H9 (cell line): ENCODE measurements at places on chromosomes 11 and 22. TPM values are rescaled to one million over a fixed set of nuclear protein-coding genes. Genes with fewer than 3 reads are reported as not detected.

- peaks cover 4% of the 10 kb centered on the region; the same call in 1 of the 2 replicates for H3K4me1 ChIP-seq
- peaks cover 5% of the 10 kb centered on the region for H3K36me3 ChIP-seq
- H3K27ac ChIP-seq, result no peak overlapping the region
- no peak for DNase-seq
- H3K4me3 ChIP-seq, result no peak overlapping the region
- no peaks in the 10 kb centered on the region for H3K27me3 ChIP-seq
Observed at GRCh38 chr11:12783765-12784164, 109.5 kb downstream of the TEAD1 start.

DNA sequence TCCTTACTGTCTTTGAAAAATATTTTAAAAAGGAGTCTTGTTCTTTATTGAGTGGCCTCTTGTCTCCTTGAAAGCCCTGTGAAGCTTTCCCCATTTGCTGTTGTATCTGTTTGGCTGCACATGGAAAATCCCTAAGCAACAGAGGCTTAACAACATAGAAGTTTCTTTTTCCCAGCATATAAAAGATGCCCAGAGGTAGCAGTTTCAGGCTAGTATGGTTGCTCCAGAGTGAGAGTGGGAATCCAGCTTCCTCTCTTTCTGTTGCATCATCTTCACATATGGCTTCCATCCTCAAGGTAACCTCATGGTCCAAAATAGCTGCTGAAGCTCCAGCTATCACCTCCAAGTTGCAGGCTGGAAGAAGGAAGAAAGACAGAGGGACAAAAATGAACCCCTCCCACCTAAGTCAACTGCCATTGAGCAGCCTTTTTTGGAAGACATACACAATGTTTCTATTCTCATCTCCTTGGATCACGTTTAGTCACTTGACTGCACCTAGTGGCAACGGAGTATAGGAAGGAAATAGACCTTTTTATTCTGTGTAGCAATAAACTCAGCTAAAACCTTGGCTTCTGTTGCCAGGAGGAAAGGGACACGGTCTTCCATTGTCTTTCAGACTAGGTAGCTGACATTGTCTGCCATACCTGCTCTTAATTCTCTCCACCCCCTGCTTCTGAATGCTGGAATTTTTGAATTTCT lies 5.3 kb downstream of the CSF2RB start:
- no peaks in the 10 kb centered on the region; the same call in 1 of the 2 replicates for H3K27me3 ChIP-seq
- no peaks in the 10 kb centered on the region for H3K4me1 ChIP-seq
- H3K4me3 ChIP-seq, result no peak overlapping the region
- no peak overlapping the region for H3K27ac ChIP-seq
- no peak for DNase-seq

DNA sequence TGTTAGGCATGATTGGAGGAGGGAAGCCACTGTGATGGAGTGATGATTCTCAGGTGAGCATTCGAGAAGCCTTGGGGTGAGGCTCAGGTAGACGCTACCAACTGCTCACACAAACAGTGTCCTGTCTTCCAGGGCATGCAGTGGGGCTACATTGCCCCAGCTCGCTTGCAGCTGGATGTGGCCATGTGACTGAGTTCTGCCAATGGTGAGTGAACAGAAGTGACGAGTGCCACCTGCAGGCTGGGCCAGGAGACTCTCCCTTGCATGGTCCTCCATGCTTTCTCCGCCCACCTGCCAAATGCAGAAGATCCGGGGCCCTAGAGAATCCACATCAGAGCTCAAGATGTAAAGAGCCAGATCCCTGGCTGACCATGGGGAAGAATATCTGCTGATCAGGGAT lies 195.9 kb downstream of the BCR start:
- H3K36me3 ChIP-seq, result no peaks in the 10 kb centered on the region
- H3K27me3 ChIP-seq, result peaks cover 9% of the 10 kb centered on the region; the same call in 1 of the 2 replicates
- no peak overlapping the region for H3K4me3 ChIP-seq

- no peak overlapping the region for H3K27ac ChIP-seq
- H3K4me1 ChIP-seq, result no peaks in the 10 kb centered on the region
- H3K27me3 ChIP-seq, result no peaks in the 10 kb centered on the region
- peak; percentile 65 for DNase-seq
- peaks cover 88% of the 10 kb centered on the region for H3K36me3 ChIP-seq
- no peak overlapping the region for H3K4me3 ChIP-seq
Observed at GRCh38 chr11:121591405-121592033, 138.8 kb upstream of the SORL1-AS1 start.

- no peaks in the 10 kb centered on the region for H3K4me1 ChIP-seq
- no peaks in the 10 kb centered on the region for H3K27me3 ChIP-seq
- peaks cover 4% of the 10 kb centered on the region for H3K36me3 ChIP-seq
- DNase-seq, result no peak
- no peak overlapping the region for H3K4me3 ChIP-seq
Observed at GRCh38 chr22:47593911-47594311, 831.5 kb downstream of the TBC1D22A start.

GRCh38 chr11:1052133-1053011 lies 15.9 kb upstream of the MUC6 start:
- no peak overlapping the region for H3K27ac ChIP-seq
- no peak for DNase-seq
- H3K4me1 ChIP-seq, result no peaks in the 10 kb centered on the region
- no peak overlapping the region for H3K4me3 ChIP-seq
- H3K36me3 ChIP-seq, result no peaks in the 10 kb centered on the region; the same call in 2 of the 3 replicates
- no peaks in the 10 kb centered on the region for H3K27me3 ChIP-seq

DNA sequence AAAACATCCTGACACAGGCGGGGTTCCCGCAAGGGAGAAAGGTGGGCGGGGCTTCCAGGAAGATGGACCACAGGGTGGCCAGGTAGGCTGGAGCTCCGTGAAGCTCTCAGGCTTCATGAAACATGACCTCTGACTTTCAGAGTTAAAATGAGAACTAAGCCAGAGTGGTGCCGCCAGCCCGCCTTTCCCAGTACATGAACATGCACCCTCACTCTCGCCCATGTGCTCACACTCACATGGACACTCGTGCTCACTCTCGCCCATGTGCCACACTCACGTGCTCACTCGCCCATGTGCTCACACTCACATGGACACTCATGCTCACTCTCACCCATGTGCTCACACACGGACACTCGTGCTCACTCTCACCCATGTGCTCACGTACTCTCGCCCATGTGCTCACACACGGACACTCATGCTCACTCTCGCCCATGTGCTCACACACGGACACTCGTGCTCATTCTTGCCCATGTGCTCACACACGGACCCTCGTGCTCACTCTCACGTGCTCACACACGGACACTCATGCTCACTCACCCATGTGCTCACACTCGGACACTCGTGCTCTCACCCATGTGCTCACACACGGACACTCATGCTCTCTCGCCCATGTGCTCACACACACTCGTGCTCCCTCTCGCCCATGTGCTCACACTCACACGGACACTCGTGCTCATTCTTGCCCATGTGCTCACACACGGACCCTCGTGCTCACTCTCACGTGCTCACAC lies 10.0 kb downstream of the RNH1 start:
- H3K36me3 ChIP-seq, result peaks cover 42% of the 10 kb centered on the region
- H3K4me1 ChIP-seq, result no peaks in the 10 kb centered on the region
- DNase-seq, result no peak
- no peak overlapping the region for H3K27ac ChIP-seq

- H3K27me3 ChIP-seq, result no peaks in the 10 kb centered on the region
- H3K36me3 ChIP-seq, result no peaks in the 10 kb centered on the region
- H3K4me1 ChIP-seq, result no peaks in the 10 kb centered on the region
- H3K4me3 ChIP-seq, result no peak overlapping the region; the same call in 2 of the 3 replicates
- no peak overlapping the region for H3K27ac ChIP-seq
Observed at GRCh38 chr22:50145721-50146438, 24.7 kb upstream of the PANX2 start.

GRCh38 chr22:30948930-30949342 lies 19.6 kb downstream of the MORC2 start:
- H3K27me3 ChIP-seq, result no peaks in the 10 kb centered on the region
- no peak overlapping the region for H3K4me3 ChIP-seq
- no peaks in the 10 kb centered on the region for H3K4me1 ChIP-seq
- H3K36me3 ChIP-seq, result peaks cover 39% of the 10 kb centered on the region; the same call in 2 of the 3 replicates
- no peak for DNase-seq

GRCh38 chr22:26314656-26315055 lies 114.4 kb upstream of the ASPHD2 start:
- no peak for DNase-seq
- no peak overlapping the region for H3K4me3 ChIP-seq
- H3K36me3 ChIP-seq, result no peaks in the 10 kb centered on the region
- H3K4me1 ChIP-seq, result no peaks in the 10 kb centered on the region
- no peak overlapping the region for H3K27ac ChIP-seq

DNA sequence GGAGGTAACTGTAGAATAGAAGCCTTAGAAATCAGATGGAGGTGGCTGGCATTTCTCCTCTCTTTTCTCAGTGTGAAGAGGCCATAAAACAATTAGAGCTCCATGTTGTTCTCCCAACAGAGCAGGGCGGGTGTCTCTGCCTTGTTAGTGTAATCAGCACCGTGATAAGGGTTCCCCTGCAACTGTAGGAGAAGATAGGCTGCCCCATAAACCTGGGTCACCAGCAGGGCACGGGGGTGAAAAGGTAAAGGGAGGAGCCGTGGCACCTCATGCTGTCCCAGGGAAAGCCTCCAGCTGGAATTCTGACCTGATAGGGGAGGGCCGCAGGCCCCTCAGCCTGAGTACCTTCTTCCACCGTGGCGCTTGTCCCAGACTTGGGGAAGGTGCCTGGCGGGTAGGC lies 68.7 kb downstream of the ISX start:
- no peak overlapping the region for H3K27ac ChIP-seq
- no peaks in the 10 kb centered on the region for H3K27me3 ChIP-seq
- H3K36me3 ChIP-seq, result no peaks in the 10 kb centered on the region

- peak; percentile 94 for DNase-seq
- H3K4me3 ChIP-seq, result peak overlapping the region; percentile 76
- no peaks in the 10 kb centered on the region for H3K36me3 ChIP-seq
- peaks cover 3% of the 10 kb centered on the region; the same call in 1 of the 2 replicates for H3K4me1 ChIP-seq
- no peak overlapping the region for H3K27ac ChIP-seq
Observed at GRCh38 chr22:35840302-35840739, 122.6 kb downstream of the APOL5 start.

- no peaks in the 10 kb centered on the region for H3K27me3 ChIP-seq
- H3K27ac ChIP-seq, result no peak overlapping the region
- H3K4me3 ChIP-seq, result no peak overlapping the region
- DNase-seq, result peak; percentile 30
Observed at GRCh38 chr22:21450320-21450831, 16.8 kb upstream of the TMEM191C start.

DNA sequence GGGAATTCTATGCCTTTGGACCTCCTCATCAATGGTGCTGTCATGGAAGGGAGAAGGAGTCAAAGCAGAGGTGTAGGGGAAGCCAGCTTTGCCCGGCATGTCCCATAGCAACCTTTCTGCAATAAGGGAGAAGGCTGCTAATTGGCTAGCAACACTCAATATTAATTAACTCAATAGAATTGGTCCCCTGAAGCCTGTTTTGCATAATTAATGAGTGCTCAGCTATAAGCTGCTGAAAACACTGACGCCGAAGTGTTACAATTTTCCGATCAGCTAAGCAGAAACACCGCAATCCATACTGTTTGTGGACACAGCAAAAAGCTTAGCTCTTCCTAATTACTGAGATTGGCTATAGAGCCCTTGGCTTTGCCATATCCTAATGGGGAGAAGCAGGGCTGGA lies 245.0 kb downstream of the CSNK2A3 start:
- H3K4me3 ChIP-seq, result no peak overlapping the region
- no peaks in the 10 kb centered on the region for H3K36me3 ChIP-seq
- H3K27ac ChIP-seq, result no peak overlapping the region
- no peaks in the 10 kb centered on the region for H3K27me3 ChIP-seq
- DNase-seq, result no peak
- no peaks in the 10 kb centered on the region; the same call in 1 of the 2 replicates for H3K4me1 ChIP-seq

DNA sequence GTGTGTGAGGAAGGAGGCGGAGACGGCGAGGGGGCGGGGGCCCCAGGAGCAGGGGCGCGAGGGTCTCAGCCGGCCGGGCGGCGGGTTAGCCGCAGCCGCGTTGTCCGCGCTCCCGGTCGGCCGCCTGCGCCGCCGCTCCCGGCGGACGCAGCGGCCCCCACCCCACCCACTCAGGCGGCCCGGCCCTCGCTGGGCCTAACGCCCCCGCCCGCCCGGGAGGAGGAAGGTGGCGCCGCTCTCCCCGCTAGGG lies at the start of gene FCHSD2:
Gene FCHSD2, minus strand, starts transcription at position 191 of the 250 bp plus-strand sequence. CDS start 441 bp downstream, outside the sequence.
- no peak within 1 kb of the TSS for H3K27ac ChIP-seq
- H3K4me1 ChIP-seq, result no peaks in the 10 kb centered on the region
- peak within 1 kb of the TSS; percentile 88 for H3K4me3 ChIP-seq
- no peak for DNase-seq
- no peaks in the 10 kb centered on the region; the same call in 1 of the 2 replicates for H3K27me3 ChIP-seq
- H3K36me3 ChIP-seq, result no peaks in the 10 kb centered on the region; the same call in 2 of the 3 replicates

DNA sequence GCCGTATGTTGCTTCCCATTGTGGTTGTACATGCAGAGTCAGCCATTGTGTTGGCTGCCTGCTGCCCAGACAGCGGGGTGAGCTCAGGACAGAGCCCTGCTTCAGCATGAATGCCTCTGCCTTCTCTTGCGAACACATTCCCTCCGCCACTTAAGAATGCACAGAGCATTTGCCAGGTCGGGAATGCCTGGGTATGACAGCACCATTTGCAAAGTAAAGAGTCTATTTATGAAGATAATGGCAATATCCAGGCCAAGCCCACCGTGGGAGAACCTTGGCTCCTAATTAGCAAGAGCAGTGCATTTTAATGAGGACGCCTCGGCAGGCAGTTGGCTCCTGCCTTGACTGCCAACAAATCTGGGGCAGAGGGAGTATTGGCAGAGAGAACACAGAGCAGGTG lies 62.5 kb upstream of the SORL1 start:
- no peaks in the 10 kb centered on the region for H3K27me3 ChIP-seq
- peak; percentile 34 for DNase-seq
- H3K36me3 ChIP-seq, result no peaks in the 10 kb centered on the region; the same call in 1 of the 3 replicates
- H3K4me3 ChIP-seq, result no peak overlapping the region

The LRRC74B gene
- not detected in 2 replicates for total RNA-seq

The KCNJ4 gene
- 0.88 and 0.92 TPM in 2 replicates for total RNA-seq

The C11orf52 gene
- total RNA-seq, result 4.0 and 4.4 TPM in 2 replicates

The KRTAP5-1 gene
- total RNA-seq, result not detected in 2 replicates

The SIPA1 gene
- 32.0 and 37.4 TPM in 2 replicates for total RNA-seq

The LYVE1 gene
- total RNA-seq, result not detected in 2 replicates

The NNMT gene
- not detected in 2 replicates for total RNA-seq

The TPBGL gene
- total RNA-seq, result 0.61 and 0.64 TPM in 2 replicates

The NRXN2 gene
- 3.9 and 4.8 TPM in 2 replicates for total RNA-seq

The LIF gene
- total RNA-seq, result 4.3 and 6.1 TPM in 2 replicates

The C11orf91 gene
- not detected in 2 replicates for total RNA-seq

The PHLDA2 gene
- 41.5 and 42.8 TPM in 2 replicates for total RNA-seq

The SHANK2 gene
- 22.1 and 23.8 TPM in 2 replicates for total RNA-seq

The ROBO3 gene
- total RNA-seq, result 11.8 and 12.6 TPM in 2 replicates
